ENCODE measurements at places on chromosomes 3 and 15.

- peak; percentile 26 for DNase-seq
Observed at GRCh38 chr3:30989276-30990030, 95.0 kb upstream of the GADL1 start.

DNA sequence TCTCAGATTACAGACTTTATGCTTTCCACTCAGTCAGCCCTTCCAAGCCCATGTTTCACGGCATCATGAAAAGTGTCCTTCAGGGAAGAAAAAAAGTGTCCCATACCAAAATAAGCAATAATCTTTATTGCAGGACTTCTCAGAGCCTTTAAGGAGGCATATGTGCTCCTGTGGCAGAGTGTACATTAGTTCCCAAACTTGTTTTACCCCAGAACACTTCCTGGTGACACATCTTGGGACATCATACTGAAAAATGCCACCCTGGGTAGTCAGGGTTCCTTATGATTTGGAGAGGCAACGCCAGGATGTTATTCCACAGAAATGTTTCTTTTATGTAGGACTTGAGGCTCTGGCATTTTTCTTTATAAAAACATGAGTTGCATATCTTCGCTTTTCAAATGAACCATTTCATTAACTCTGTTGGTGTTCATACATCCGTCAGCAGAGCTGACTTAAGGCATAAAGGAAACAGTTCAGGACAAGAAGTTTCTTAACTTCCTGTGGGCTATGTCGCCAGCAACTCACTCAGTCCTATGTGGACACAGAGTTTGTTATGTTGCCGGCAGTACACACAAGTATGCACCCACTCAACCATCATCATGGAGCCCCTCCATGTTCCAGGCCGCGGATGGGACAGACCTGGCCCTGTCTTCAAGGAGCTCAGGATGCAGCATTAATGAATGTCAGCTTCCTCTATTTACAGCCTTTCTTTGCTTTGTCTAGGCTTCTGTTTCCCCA lies 63.8 kb downstream of the CASR start:
- DNase-seq = no peak

- DNase-seq = no peak
Observed at GRCh38 chr15:62912282-62912681, 130.3 kb upstream of the TPM1 start.

GRCh38 chr3:4467522-4467867 lies 426 bp upstream of the SUMF1 start:
- DNase-seq = no peak

DNA sequence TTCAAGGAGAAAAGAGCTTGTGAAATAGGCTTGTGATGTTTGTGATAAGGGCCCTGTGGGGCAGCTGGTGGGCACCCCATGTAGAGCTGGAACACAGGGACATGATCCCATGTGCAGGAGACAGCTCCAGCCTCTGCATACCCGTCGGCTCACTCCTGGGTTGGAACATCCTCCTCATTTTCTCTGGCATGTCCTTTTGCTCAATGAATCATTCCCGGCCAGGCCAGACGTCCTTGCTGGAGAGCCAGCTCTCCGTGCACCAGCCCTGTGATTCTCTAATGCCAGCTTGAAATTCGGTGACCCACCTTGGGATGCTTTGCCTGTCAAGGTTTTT lies 77.3 kb downstream of the SMAD3 start:
- DNase-seq = no peak

DNA sequence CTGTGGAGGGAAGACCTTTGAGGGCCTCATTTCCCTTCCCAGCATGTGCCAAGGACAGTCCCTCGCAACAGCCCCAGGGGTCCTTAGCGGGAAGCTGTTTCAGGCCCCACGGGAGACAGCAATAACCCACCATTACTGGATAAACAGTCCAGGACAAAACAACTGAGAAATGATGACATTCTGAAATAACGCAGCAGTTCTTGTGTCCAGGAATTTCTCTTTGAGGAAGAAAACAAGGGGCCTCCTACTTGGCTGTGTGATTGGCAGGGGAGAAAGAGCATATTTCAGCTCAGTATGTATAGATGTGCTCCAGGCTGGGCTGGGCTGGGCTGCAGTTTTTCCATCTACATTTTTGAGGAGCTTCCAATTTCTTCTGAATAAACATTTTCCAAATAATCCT lies 82.2 kb upstream of the THBS1 start:
- no peak for DNase-seq

DNA sequence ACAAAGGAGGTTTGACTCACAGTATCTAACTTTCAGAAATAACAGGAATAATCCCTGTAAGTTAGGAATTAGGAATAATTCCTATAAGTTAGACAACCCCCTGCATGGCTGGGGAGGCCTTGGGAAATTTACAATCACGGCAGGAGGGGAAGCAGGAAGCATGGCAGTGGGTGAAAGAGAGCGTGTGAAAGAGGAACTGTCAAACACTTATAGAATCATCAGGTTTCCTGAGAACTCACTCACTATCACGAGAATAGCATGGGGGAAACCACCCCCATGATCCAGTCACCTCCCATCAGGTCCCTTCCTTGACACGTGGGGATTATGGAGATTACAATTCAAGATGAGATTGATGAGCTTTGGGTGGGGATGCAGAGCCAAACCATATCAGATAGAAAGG lies 385.5 kb downstream of the IL20RB start:
- DNase-seq = no peak

- peak; percentile 7 for DNase-seq
Observed at GRCh38 chr15:100671858-100672543, 69.6 kb downstream of the ASB7 start.

DNA sequence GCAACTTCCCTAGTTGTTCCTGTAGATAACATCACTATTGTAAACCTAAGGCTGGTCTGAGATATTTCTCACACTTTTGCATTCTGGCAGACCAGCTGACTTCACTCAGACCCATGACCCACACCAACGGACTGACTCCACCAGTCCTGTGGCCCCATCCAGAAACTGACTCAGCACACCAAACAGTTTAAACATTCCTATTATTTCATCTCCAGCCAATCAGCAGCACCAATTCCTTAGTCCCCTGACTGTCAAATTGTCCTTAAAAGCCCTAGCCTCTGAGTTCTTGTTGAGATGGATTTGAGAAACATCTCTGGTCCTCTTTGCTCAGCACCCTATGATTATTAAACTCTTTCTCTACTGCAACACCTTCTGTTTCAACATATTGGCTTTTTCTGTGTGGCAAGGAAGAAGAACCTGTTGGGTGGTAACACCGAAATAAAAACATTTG lies 12.2 kb upstream of the IDH2 start:
- no peak for DNase-seq

DNA sequence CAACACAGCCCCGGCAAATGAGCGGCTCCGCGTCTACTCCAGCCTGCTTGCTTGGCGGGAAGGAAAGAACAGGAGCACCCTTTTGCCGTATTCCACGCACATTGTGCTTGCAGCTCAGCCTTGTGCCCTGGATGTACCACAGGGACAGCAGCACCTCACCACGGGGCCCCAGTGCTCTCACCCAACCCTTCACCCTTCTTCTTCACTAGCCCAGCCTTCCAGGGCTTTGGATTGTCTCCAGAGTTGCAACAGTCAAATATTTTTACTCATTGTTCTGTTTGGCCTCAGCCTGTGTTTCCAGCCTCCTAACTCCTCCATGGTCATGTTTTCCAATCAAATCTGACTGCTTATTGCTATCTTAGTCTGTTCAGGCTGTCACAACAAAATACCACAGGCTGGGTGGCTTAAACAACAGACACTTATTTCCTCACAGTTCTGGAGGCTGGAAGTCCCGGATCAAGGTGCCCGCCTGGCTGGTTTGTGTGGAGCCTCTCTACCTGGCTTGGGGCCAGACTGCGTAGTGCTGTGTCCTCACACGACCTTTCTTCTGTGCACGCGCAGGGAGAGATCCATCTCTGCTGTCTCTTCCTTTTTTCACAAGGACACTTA lies 79.2 kb upstream of the ABHD17C start:
- DNase-seq = peak; percentile 68

DNA sequence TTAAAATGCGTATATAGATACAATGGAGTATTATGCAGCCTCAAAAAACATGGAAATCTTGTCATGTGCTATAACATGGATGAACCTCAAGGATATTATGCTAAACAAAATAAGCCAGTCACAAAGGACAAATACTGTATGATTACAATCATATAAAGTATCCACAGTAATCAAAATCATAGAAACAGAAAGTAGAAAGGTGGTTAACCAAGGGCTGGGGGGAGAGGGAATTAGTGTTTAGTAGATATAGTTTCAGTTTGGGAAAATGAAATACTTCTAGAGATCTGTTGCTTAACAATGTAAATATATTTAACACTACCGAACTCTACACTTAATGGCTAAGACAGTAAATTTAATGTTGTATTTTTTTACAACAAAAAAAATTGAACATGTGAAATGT lies 9.0 kb downstream of the TOP2B start:
- no peak for DNase-seq

DNA sequence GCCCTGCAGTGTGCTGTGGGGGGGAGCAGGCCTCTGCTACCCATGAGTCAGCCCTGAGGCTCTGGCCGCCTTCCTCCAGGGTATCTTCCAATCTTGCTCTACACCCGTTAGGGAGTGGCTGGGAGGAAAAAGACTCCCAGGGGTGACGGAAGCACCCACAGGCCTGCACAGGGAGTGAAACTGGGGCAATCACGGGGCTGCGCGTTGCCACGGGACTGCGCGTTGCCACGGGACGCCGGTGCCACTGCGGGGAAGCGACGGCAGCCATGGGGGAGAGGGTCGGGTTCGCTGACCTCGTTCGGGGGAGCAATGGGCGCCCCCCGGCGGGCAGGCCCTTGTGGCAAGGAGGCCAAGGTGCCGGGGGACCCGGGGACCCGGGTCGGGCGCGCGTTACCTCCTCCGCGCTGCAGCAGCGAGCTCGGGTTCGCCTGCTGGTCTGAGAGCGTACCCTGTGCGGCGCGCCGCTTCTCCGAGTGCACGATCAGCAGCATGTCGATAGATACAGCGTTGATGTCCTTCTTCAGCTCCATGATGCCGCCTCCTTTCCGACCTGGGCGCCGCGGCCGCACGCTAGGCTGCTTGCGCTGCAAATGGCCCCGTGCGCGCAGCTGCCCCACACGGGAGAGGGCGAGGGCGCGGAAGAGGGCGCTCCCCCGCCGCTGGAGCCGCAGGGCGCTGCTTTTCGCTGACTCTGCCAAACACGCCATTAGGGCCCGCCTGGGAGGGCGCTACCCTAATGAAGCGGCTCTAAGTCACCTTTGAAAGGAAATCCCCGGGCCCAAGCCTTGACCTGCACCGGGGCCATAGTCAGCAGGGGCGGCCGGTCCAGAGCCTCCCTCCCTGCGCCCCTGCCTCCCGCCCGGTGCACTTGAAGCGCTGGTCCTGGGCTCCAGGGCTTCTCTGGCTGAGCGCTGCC lies at the start of gene KY:
TSS of gene KY (minus strand) at position 592 of the 916 bp plus-strand sequence. CDS start at position 530, 62 bp downstream.
- DNase-seq = peak; percentile 50

DNA sequence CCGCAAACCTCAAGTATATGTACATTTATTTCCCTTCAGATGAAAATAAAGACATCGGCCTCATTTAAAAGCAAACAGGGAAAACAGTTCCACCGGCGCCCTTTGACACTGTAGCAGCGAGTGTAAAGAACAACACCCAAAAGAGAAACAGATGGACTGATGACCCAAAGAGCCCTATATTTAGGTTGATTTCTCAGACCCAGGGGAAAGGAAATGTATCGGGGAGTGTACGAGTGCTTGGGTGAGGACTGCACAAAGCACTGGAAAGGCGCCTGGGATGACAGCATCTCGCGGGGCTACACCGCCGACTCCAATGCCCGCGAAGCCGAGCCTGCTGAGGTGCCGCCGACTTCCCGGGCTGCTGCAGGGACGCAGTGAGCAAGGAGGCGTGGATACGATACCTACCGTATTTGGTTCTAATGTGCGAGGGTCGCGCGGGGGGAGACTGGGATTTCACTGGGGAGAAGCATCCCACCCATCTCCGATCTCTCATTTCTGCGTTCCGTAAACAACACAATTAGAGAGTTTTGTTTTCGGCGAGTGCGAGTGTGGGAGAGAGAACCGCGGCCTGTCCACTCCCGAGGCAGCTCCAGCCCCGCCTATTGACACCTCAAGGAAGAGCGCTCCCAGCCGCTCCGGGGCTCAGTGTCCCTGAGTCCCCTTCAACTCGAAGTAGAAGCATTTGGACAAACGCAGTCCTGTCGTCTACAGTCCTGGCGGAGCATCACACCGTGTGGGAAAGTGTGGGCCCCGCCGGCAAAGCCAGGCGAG lies 2.0 kb downstream of the MECOM start:
- DNase-seq = peak; percentile 80

DNA sequence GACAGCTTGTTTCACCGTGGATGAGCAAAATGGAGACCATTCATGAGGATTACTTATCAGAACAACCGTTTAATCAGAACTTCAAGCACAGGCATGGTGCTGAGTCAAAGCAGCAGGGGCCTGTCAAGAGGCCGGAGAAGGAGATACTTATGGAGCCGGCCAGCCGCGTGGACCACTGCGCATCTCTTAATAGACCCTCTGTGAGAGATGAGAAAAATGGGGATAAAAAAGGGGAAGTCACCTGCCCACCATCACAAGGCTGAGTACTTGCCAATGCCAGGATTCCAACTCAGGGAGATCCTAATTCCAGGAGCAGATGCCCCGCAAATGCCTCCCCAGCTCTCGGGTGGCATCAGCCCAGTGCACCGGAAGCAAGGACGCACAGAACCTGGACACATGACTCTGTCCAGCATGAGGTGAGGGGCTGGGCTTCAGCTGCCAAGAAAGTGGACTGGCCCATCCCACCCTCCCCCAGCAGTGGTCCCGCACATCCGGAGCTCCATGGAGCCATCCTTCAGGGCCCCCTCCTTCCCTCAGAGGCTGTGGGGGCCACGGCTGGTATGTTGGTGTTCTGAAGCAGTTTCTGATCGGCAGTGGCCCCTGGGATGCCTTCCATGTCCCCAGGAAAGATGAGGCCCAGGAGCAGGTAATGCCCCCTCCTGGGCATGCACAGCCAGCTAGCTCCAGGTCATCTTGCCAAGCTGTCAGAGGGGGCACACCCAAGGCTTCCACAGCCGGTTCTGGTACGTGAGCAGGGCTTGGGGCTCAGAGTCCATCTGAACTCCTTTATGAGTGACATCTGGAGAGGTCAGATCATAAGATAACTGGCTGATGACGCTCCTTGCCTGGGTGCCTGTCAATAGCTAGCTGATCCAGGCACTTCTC lies 143.8 kb downstream of the ATP10A start:
- no peak for DNase-seq

Data from NCI-H1092 treated with DMSO at 0.1 percent for 48 hours (cell line).